GM12878 (cell line): ENCODE measurements at places on chromosomes 16 and 17. TPM values are rescaled to one million over a fixed set of nuclear protein-coding genes. Genes with fewer than 3 reads are reported as not detected.

GRCh38 chr16:26026709-26027450, 335.1 kb downstream of the HS3ST4 start:
- no peak for DNase-seq

DNA sequence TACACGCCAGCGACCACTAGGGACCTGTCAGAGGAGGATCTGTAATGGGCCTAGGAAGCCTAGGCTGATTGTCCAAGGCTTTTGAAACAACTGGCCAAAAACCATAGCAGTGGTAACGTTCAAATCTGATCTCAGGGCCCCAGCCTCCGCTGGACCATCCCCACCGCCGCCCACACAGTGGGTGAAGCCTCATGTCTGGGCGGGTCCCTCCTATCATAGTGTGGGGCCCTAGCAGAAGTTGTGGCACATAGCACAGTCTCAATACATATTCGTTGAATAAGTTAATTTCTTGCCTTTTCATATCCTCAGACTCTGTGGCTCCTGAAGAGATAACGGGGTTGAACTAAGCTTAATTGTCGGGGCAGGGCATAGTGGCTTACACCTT, 818 bp downstream of the DPH1 start:
- DNase-seq: no peak

GRCh38 chr16:89048090-89048725, 45.4 kb upstream of the ACSF3 start:
- no peak for DNase-seq

Gene HYDIN
- 0.30 TPM in 1 of 2 replicates, not detected in the other for polyA plus RNA-seq

DNA sequence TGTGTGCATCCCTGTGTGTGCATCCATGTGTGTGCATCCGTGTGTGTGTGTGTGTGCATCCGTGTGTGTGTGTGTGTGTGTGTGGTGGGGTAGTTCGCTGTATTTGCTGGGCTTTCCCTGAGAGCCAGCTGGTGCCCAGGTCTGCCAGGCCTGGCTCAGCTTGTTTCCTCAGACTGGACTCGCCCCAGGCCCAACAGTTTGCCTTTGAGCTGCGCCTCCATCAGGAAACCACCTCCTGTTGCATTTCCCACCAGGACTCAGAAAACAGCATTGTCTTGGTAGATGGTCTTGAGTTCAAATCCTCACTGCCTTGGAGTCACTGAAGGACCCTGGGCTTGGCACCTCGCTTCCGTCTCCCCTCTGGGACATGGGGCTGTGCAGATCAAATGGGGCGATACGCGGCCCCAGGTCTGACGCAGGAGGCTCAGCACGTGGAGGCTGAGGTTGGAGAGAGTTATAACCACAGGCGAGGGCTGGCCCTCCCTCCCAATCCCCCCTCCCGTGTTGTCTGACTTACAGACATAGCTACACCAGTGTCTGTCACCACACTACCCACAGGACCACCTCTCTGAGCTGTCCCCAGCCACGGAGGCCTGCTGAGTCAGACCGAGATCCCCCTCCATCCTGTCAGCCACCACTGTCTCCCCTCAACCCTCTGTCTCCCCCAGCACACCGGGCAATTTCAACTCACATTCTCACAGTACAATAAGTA, 4.7 kb downstream of the ITGAE start:
- peak; percentile 90 for DNase-seq

Gene GABARAP
- polyA plus RNA-seq: 444 TPM in 2 replicates

DNA sequence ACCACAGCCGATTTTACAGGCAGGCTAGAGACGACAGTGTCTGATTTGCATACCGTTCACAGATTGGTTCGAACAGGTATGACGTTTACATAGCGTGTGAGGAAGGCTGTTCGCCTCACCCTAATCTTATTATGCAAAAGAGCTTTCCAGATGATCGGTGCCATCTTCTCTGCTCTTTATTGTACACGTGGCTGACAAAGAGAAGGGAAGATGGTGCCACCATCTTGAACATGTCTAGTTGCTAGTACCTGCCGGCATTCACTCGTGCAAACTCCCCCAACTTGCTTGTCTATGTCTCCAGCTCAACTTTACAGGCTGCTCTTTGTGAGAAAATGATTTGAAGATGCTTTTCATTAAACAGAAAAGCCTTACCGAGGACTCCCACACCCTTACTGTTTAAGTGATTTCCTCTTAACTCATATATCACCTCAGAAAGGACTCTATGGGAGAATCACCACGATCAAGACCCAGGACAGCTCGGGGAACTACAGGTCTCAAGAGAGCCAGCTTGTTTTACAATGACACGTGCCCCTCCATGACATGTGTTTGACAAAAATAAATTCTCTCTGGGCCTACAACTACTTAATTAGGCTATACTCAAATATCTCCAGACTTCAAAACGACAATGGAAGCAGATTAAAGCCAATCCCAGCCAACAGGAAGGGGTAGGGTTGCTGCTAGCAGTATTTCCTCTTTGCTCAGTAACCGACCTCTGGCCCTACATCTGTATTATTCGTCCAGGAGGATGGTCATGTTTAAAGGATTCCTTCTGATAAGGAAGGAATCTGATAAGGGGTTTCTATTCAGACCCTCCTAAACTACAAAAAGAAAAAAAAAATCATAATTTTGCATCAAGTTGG, 480.6 kb downstream of the TMEM114 start:
- no peak for DNase-seq

GRCh38 chr17:65900216-65900615, 291.7 kb downstream of the CEP112 start:
- no peak for DNase-seq

Gene WNK4
- 0.07 TPM in 1 of 2 replicates, not detected in the other for polyA plus RNA-seq

DNA sequence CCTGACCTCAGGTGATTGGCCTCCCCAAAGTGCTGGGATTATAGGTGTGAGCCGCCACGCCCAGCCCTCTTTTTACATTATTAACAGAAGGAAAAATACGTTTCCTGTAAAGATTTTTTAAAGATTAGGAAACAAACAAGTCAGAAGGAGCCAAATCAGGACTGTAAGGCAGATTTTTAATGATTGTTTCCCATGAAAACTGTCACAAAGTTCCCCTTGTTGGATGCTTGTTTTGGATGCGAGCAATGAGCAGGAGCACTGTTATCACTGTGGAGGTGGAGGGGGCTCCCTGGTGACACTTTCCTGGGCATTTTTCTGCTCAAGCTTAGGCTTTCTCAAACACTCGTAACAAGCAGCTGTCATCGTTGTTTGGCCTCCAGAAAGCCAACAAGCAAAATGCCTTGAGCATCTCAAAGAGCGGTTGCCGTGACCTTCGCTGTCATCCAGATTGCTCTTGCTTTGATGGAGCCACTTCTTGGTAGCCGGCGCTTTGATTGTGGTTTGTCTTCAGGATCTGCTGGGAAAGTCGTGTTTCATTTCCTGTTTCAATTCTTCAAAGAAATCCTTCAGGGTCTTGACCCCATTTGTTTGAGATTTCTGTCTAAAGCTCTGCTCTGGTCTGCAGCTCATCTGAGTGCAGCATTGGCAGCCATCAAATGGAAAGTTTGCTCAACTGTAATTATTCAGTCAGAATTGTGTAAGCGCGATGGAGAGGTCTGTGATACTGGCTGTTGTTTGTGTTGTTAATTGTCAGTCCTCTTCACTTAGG, 128.7 kb downstream of the RPTOR start:
- DNase-seq: no peak

Gene RRN3
- 36.9 and 41.3 TPM in 2 replicates for polyA plus RNA-seq

GRCh38 chr16:82651921-82652601, 25.3 kb downstream of the CDH13 start:
- DNase-seq: peak; percentile 74

DNA sequence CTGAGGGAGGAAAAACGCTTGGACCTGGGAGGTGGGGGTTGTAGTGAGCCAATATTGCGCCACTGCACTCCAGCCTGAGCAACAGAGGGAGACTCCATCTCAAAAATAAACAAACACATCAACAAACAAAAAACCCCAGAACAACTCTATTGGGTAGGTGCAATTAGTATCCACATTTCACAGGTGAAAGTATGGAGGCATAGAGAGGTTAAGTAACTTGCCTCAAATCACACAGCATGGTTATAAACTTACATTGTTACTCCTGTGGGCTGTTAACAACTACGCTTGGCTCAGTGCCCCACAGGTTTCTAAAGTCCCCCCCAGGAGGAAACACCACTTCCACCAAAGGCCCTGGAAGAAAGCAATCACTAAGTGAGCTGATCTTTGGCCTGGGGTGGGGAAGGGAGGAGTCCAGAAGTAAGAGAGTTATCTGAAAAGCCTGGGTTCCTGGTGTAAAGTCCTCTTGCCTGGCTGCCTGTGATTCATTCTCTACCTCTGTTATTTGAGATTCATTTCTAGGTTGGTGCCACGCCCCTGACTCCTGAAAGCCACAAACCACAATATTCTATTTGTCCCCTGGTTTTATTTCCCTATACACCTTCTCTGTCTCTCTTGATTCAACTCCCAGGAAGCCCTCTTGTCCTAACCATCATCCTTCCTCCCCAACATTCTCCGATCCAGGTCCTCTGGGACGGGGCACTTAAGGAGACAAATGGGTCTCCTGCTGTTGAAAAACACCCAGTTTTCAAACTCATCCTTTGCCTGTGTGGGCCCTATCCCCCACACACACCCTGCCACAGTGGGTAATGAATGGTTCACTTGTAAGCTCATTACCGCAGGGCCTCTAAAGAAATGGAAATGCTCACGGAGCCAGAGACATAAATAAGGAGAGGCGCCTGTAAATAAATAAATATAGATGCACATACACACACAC, 195.4 kb downstream of the XYLT1 start:
- no peak for DNase-seq

Gene CSH1
- not detected in 2 replicates for polyA plus RNA-seq

Gene VPS35
- 108 and 125 TPM in 2 replicates for polyA plus RNA-seq

DNA sequence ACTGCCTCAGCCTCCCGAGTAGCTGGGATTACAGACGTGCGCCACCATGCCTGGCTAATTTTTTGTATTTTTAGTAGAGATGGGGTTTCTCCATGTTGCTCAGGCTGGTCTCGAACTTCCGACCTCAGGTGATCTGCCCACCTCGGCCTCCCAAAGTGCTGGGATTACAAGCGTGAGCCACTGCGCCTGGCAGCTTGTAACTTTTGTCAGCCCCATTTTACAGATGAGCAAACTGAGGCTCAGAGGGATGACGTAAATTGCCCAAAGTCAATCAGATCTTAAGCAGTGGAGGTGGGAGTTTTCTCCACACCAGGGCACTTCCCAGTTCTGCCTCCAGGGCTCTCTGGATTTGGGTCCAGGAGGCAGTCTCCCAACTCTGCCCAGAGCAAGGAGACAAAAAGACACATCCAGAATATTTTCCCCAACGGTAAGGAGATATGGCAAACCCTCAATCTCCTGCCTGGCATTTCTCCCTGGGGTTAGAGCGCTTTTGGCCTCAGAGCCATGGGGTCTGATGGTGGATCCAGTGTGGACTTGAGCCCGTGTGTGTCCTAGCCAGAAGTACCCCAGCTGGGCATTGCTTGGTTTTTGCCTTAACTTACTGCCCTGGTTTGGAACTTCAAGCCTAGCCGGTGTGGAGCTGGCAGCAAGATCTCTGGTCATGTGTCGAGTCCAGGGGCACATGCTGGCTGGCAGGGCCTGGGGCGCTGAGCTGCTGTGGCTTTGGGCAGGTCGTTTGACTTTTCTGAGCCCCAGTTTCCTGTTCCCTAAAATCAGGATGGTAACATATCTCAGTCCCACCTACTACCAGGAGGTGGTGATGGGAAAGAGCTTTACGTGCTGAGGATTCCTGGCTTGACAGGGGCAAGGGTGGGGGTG, 3.4 kb downstream of the ADAM11 start:
- no peak for DNase-seq

Gene ESRP2
- 0.36 and 0.64 TPM in 2 replicates for polyA plus RNA-seq

DNA sequence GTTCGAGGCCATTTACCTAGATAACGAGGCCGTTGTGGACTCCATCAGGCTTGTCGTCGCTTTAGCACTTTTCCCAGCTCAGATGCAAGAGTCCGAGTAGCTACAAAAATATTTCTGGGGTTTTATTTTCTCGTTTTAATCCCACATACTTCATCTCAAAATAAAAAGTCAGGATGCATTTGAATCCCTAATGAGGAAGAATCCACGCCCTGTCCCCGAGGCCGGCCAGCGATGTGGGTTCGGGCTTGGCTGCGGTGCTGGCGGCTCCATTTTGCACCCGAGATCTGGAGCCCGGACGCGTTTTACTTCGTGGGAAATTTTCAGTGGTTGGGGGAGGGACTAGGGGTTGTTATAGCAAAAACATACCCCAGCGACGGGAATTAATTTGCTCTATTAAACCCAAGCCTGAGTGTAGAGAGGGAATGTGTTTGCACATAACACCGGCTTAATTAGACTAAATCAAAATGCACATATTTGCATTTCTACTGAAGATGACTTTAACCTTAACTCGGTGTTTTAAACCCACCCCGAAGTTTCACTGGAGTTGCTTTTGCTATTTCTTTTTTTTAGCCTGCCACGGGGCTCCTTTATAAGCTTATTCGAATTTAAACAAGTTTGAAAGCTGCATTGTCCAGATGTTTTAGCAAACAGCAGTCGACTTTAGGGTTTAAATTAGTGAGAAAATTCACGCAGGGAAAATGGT, 4.8 kb downstream of the IRX5 start:
- DNase-seq: no peak

Gene TMIGD1
- polyA plus RNA-seq: not detected in 2 replicates

GRCh38 chr17:6831661-6832263, at the start of gene TEKT1:
Gene TEKT1, minus strand, starts transcription at chr17:6831729. Its CDS starts 1,353 bp downstream, at chr17:6830376.
- DNase-seq: no peak

DNA sequence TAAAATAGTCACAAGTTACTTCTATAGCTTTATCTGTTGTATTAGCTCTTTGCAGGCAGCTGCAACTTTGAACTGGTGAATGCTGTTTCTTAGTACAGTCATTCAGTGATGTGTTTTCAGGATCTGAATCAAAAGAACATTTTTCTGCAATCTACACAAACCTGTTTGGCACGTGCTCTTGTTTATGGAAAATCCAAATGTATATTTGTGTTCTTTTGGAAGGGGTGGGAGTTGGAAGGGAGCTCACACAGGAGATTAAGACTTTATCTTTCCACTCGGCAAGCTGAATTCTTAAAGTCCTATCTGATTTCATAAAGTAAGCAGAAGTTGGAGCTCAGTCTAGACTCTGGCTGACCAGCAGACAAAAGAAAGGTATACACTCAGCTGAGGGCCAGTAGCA, 300.2 kb downstream of the MAP2K6 start:
- DNase-seq: no peak

- no peak for DNase-seq
Observed at GRCh38 chr16:9048302-9048700, 43.1 kb upstream of the HAPSTR1 start.

Gene MAPT
- polyA plus RNA-seq: 0.05 TPM in 1 of 2 replicates, not detected in the other

- no peak for DNase-seq
Observed at GRCh38 chr17:7586673-7587419, 3.0 kb downstream of the SOX15 start.
